ENCODE measurements at places on chromosomes 2 and 18. TPM values are rescaled to one million over a fixed set of nuclear protein-coding genes. Genes with fewer than 3 reads are reported as not detected.

DNA sequence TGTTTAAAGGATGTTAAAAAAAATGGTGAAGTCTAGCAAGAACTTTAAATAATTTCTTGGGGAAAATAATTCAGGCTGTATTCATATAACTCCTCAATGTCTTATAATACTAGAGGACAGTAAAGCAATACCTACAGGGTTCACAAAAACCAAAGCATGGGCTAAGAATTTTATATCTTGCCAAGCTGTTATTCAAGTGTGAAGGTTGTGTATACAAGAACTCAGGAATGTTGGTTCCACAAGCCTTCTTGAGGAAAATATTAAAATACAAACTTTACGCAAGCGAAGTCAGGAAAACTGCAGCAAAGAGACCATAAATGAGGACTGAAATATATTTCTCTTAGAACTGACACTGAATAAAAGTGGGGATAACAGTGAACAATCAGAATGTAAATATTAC, 76.1 kb upstream of the DNAJC10 start:
- no peaks in the 10 kb centered on the region for H3K4me1 ChIP-seq
- H3K27ac ChIP-seq, result no peak overlapping the region
- H3K27me3 ChIP-seq, result peaks cover 10% of the 10 kb centered on the region
- DNase-seq, result no peak
- no peaks in the 10 kb centered on the region for H3K36me3 ChIP-seq

DNA sequence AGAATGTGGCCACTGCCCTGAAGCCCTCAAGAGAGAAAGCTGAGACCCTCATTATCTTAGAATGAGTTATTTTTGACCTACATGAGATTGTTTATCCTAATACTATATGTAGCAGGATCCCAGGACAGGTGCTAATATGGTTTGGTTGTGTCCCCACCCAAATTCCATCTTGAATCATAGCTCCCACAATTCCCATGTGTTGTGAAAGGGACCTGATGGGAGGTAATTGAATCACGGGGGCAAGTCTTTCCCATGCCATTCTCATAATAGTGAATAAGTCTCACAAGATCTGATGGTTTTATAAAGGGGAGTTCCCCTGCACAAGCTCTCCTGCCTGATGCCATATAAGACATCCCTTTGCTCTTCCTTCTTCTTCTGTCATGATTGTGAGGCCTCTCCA, 76.8 kb downstream of the CCBE1 start:
- no peaks in the 10 kb centered on the region for H3K27me3 ChIP-seq
- H3K4me1 ChIP-seq, result peaks cover 11% of the 10 kb centered on the region
- H3K27ac ChIP-seq, result no peak overlapping the region
- no peak for DNase-seq
- H3K36me3 ChIP-seq, result no peaks in the 10 kb centered on the region
- no peak overlapping the region for H3K4me3 ChIP-seq

DNA sequence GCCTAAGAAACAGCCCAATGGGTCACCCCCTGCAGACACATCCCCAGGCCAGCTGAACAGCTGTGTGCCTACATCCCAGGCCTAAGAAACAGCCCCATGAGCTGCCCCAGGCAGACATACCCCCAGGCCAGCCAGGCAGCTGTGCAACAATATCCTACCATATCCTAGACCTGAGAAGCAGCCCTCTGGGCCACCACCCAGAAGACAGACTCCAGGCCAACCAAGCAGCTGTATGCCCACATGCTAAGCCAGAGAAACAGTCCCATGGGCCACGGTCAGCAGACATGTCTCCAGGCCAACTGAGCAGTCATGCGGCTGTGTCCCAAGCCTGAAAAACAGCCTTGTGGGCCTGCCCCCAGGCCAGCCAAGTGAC, 205.5 kb downstream of the ATAD2B start:
- DNase-seq, result no peak
- no peaks in the 10 kb centered on the region for H3K4me1 ChIP-seq
- H3K4me3 ChIP-seq, result no peak overlapping the region
- no peaks in the 10 kb centered on the region for H3K27me3 ChIP-seq
- no peak overlapping the region for H3K27ac ChIP-seq

The NXPH2 gene
- not detected for total RNA-seq

The SERPINB12 gene
- total RNA-seq, result not detected

All from PC-3 (cell line).